ENCODE measurements at places on chromosomes 1 and 21. TPM values are rescaled to one million over a fixed set of nuclear protein-coding genes. Genes with fewer than 3 reads are reported as not detected.

Gene LENEP
- not detected for total RNA-seq

DNA sequence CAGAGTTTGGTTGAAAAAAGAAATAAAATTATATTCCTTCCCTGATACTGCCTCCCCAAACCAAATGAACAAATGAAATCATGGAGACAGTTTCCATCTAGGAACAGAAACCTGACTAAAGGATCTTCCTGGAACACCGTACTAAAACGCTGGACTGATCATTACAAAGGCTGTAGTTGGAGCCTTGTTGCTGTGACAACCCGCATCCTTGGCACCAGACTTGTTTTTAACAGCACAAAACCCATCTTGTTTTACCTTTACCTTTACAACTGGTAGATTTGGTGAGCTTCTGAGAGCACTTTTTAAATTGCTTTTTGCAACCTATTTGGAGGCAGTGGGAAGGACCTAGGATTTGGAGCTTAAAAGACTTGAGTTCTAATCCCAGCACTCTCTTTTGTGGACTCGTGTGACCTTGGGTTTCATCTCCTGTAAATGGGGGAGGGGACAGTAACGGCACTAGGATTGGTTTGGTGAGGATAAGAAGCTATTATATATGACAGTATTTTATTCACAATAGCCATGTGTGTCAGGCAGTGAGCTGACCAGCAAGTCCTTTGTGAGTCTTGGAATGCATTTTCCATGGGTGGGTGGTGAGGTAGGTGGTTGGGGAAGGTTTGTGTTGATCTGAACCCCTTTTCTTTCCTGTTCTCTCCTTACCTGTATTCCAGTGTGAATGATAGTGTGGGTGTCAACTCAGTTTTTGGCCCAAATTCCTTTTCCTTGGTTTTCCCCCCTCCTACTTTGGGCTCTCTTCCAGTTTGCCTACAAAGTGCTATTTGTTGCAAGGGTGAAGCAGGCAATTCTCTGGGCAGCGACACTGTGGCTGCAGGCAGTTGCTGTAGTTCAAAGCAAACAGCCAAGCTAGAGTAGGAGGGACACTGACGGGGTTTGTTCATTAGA, 12.6 kb downstream of the LRRC8D start:
- no peaks in the 10 kb centered on the region for H3K36me3 ChIP-seq
- no peak overlapping the region for H3K27ac ChIP-seq
- no peak for DNase-seq
- H3K4me1 ChIP-seq, result peaks cover 20% of the 10 kb centered on the region
- H3K27me3 ChIP-seq, result no peaks in the 10 kb centered on the region

DNA sequence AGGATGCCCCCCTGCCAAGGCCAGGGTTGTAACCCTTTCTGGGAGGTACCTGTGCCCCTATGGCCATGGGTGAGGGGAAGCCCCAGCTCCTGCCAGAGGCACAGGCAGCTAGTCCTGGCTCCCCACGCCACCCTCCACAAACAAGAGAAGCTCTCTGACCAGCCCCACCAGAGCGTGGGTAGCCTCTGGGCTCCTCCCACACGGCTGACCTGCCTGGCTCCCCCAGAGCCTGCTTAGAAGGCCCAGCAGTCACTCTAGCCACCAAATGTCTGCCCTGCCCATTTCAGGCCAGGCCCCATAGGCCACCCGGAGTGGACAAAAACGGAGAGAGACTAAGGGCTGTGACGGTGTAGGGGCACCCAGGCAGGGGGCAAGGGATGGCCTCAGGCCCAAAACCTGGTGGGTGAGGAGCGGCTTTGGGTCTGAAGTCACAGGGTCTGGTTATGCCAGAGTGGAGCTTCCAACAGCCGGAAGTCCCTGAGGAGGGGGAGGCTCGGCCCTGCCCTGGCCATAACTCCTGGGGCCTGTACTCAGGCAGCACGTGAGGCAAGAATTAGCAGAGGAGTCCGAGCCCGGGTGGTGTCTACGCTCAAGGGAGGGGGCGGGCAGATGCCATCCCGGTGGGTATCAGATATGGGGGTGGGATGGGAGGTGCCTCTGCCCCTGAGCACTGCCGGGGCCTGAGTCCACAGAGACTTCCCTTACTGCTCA, 155.4 kb downstream of the CASZ1 start:
- H3K4me1 ChIP-seq, result peaks cover 21% of the 10 kb centered on the region
- H3K4me3 ChIP-seq, result no peak overlapping the region
- H3K36me3 ChIP-seq, result no peaks in the 10 kb centered on the region
- H3K27ac ChIP-seq, result no peak overlapping the region

DNA sequence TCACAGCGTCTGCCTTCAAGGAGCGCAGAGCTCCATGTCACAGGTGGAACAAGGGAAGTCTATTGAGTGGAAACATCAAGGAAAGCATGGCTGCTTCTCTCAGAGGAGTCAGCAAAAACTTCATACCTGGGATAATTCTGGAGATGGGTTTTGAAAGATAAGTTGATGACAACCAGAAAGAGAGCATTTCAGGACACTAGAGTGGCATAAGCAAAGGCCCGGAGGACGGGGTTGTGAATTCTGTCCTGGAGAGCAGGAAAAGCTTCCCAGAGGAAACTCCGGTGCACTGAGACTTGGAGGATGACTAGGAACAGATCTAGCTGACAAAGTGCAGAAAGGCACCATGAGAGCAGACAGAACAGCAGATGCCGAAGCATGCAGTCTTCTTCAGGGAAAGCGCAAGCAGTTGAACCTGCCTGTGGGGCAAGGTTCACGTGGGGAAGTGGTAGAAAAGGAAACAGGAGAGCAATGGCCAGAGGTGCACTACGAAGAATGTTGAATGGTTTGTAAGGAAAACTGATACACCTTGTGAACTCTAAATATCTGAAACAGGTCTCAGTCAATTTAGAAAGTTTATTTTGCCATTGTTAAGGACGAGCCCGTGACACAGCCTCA, 222.9 kb downstream of the PLPP3 start:
- no peak for DNase-seq
- H3K27ac ChIP-seq, result no peak overlapping the region
- H3K4me1 ChIP-seq, result peaks cover 2% of the 10 kb centered on the region
- no peaks in the 10 kb centered on the region for H3K36me3 ChIP-seq
- H3K4me3 ChIP-seq, result no peak overlapping the region
- no peaks in the 10 kb centered on the region for H3K27me3 ChIP-seq

GRCh38 chr1:9946315-9946714, 3.0 kb downstream of the NMNAT1 start:
- no peak overlapping the region for H3K27ac ChIP-seq
- no peaks in the 10 kb centered on the region for H3K27me3 ChIP-seq
- H3K4me3 ChIP-seq, result no peak overlapping the region
- peaks cover 19% of the 10 kb centered on the region for H3K4me1 ChIP-seq
- DNase-seq, result no peak

Data from osteocyte (in vitro differentiated cells).